ENCODE measurements at places on chromosomes 12 and 14.

- no peak for DNase-seq
These were observed 184.7 kb downstream of the TMX1 start for GRCh38 chr14:51424561-51425251.

DNA sequence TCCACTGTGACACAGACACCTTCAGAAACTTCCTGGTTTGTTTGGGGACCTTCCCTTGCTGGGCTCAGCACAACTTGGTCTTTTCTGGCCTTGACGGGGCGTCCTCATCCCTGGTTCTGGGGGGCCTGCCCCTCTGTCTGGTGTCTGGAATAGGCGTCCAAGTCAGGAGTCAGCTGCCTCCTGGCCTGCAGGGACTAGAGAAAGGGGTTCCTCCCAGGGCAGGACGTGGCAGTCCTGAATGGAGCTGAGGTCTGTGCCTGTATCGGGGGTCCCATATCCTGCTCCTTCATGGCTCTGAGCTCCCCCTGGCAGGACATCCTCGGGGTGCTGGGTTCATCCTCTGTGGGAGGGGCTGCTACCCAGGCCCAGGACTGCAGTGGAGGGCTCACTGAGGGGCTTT, 384.0 kb downstream of the TMEM121 start:
- DNase-seq, result no peak

GRCh38 chr12:14928931-14929330, 9.4 kb downstream of the ERP27 start:
- no peak for DNase-seq

DNA sequence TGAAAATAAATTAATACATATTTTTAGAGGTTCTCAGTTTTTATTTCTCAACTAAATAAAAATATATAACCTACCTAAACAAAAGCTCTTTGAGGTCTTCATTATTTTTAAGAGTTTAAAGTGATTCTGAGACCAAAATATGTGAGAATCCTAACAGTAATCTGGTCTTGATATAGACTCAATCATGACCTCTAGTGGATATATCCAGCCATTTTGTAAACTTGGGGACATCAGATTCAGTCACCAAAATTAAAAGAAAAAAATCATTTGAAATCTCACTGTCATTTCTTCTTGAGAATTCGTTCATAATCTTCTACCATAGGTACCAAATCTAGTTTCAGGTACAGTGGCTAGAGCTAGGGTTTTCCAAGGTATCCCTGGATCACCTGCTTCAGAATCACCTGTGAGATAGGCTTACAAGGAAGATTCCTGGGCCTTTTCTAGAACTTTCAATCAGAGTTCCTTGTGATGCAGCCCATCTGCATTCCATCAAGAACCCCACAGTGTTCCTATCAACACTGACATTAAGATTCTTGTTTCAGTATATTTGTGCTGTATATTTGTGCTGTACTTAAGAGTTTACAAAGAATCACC, 214.9 kb downstream of the ADAMTS20 start:
- DNase-seq, result no peak

GRCh38 chr12:27192118-27192802, 51.8 kb upstream of the STK38L start:
- DNase-seq, result no peak

- no peak for DNase-seq
These were observed 85.9 kb downstream of the CRADD start for GRCh38 chr12:93762912-93763553.

GRCh38 chr12:80187660-80188090, 88.3 kb downstream of the OTOGL start:
- DNase-seq, result no peak

- no peak for DNase-seq
These were observed 29.7 kb upstream of the BICD1 start for GRCh38 chr12:32076941-32077340.

- no peak for DNase-seq
These were observed 48.6 kb downstream of the PPP1R36 start for GRCh38 chr14:64598404-64598803.

- DNase-seq, result no peak
These were observed 20.4 kb downstream of the EGLN3 start for GRCh38 chr14:33930439-33930838.

DNA sequence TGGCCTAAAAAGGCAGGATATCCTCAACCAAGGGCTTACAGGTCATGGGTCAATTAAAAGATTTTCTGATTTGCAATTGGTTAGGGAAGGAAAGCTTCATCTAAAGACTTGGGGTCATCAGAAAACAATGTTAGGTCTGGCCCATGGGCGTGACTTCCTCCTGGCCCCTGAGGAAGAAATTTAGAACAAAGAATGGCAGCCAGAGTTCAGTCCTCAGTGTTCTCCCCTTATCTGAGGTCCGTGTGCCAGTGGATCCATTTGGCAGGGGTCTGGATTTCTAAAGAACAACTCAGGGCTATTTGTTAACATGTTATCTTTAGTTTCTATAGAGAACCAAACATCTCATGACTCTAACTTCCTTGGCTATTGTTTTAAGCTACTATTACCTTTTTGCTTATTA, 27.8 kb upstream of the NFYB start:
- no peak for DNase-seq

GRCh38 chr12:43795716-43796280, 10.3 kb downstream of the TWF1 start:
- DNase-seq, result no peak

DNA sequence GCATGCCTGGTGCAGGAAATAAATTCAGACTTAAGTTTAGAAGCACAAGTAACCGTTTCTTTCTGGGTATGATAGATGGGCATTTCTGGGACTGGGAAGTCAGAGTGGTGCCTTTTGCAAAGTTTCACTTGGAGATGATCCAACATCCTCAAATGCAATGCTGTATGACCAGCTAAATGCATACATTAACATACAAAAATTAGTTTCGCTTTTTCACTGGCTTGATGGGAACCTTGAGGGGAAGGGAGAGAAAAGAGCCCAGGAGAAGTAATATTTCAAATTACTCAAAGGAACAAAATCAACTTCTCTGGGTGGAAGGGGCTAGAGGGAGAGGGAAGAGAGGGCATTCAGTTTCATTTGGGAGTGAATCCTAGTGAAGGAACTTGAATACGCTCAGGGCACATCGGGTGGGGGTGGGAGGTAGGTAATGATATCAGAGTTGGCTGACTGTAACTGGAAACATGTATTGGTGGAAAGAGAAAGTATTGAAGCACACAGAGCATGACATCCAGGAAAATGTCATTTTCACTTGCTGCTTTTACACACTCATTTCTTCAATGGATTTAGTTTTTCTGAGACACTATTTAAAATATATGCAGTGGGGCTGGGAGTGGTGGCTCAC, 175.5 kb downstream of the PTPRO start:
- no peak for DNase-seq

GRCh38 chr12:131733874-131734273, 23.0 kb downstream of the SFSWAP start:
- no peak for DNase-seq

DNA sequence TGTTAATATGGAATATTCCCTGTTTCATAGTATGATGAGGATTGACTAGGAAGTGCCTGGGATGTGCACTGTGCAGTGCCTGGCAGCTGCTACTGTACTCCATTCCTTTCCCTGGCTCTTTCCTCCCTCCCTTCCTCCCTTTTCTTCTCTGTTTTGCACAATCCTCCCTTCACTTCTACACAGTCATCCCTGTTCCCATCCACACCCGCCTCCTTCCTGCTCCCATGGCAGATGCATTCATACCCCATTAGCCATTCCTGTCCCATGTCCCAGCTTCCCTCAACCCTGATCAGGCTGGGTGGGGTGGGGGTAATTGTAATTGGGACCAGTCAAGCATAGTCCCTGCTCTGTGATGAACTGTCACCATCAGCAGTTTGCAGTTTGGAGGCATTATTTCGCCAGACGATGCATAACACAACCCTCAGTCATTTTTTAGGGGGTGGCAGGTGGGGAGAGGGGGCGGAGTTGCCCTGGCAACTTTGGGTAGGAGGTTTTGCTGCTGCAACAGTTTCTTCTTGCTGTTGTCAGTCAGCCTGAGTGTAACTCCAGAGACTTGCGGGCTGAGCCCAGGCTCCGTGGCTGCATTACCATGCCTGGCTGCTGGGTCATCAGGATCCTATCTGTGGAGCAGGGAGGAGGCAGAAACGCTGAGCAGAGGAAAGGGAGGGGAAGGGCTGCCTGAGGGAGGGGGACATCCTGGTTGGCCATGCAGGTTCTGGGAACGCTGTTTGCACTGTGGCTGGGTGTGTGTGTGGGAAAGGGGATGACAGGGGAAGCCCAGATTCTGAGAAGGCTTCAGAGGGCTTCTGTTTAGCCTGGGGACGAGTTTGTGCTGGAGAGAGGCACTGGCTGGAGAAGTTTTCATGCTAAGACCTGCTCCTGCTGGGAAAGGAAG, 4.1 kb upstream of the KRT84 start:
- DNase-seq, result no peak
